NCI-H2107 (cell line): ENCODE measurements at places on chromosomes 16 and 17.

DNA sequence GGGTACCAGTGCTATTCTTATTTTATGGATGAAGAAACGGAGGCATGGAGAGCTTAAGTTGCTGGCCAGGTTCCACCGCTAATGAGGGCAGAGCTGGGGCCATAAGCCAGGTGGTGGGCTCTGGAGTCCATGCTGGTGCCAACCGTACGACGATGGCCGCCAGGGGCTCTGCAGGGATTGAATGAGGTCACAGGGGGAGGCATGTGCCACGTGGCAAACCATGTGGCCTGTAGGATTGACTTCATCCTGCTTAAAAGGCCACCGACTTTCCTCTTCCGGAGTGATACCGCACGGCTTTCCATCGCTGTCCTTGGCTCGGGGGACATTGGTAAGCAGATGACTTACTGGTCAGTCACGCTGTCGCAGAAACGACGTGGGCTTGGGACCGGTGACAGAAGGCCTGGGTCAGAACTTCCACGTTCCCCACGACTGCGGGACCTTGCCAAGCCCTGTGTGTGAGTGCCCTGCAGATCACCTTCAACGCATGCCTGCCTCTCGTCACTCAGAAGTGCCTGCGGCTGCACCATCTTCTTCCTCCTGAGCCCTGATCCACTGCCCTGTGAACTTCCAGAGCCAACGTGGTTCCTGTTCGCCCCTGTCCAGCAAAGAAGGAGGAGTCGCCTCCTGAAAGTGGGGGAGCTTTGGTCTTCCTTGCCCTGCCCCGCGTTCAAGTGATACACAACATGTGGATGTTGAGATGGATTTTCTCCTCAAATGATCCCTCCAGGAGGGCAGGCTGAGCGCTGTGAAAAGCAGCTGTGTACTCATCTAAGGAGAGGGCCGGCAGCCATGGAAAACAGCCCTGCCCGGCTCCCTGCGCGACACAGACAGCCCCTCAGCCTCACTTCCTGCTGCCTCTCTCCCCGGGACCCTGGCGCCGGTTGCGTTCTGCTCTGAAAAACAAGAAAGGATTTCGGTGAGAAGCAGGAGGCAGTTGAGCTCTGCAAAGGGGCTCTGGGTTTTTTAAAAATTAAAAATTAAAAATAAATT lies 176.7 kb downstream of the C16orf95 start:
- DNase-seq = no peak

DNA sequence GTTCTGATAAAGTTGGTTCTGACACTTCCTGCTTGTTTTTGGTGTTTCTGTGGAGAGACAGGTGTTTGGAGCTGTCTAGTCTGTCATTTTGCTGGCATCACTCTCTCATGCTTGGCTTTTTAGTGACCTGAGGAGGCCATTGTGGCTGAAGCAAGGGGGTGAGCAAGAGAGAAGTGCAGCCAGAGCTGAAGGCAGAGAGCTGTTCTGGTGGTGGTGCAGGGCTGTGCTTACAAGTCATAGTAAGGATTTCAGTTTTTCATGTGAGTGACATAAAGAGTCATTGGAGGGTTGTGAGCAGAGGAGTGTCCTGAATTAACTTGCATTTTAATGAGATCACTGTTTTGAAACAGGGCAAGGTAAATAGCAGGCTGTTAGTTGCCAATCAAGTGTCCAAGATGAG lies 97.5 kb downstream of the CHD9 start:
- DNase-seq = no peak

DNA sequence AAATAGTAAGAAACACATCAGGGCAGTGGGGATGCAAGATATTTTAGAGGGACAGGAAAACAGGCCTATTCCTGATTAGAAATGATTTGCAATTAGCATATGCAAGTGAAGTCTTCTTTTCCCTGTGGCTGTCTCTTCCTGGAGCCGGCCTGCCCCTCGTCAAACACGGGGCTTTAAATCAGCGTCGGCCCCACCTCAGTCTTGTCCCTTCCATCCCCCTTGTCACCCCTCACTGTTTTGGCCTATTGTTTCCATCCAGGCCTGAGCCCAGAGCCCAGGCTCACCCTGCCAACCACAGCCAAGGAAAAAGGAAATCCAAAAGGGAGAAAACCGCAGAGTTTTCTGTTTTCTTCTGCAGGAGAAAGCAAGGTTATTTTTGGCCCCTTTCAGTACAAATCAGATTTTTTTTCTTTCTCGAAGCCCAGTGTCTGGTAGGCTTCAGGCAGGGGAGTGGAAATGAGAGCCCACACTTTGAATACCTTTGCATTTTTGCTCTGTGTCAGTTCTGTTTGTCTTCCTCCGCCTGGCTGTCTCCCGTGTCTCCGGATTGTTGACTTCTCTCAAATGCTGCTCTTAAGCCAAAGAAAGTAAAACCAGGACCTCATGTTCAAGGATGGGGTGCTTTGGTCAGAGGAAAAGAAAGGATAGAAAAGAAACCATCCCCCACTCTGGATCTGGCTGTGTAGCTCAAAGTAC lies 399.9 kb upstream of the CDH11 start:
- no peak for DNase-seq

- no peak for DNase-seq
These were observed 17.2 kb downstream of the CHCT1 start for GRCh38 chr17:60439501-60439900.

DNA sequence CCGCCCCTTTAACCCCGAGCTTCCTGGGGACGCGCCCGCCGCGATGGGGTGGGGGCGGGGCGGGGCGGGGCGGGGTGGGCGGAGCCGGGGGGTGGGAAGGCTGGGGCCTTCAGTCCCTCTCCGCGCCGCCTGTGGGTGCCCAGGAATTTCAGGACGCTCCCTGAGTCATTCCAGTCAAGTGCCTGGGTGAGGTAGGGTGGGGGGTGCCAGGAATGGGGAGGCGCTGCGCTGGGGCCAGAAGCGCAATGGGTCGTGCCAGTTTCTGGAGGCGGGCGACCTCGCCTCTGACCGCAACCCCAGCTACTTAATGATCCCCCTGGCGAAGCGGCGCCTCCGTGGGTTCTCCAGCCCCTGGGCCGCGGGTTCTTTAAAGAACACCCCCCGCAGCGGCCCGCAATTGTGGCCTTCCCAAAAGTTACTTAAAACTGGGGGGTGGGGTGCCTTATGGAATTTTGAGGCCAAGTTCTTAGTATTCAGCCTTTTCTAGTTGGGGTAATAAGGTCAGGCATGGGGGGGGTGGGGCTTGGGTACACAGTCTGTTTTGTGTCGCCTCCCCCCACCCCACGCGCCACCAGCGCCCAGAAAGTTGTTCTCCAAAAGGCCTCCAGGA lies 826 bp upstream of the GSE1 start:
- peak; percentile 68 for DNase-seq

DNA sequence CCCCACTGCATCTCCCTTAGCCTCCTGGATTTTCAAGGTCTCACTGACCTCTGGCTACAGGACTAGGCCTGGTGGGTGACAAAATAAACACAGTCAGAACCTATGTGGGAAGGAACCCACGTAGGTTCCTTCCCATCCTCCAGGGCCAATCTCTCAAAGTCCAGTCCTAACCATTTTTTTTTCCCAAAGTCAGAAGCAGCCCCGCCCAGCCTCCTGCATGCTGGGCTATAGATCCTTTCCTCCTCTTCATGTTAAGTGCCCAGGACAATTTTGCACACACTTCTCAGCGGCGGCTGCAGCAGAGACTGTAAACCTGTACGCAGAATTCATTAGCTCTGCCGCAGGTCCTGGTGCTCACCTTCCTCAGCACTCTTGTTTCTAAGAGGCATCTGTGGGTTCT lies 285.8 kb downstream of the NPIPA8 start:
- DNase-seq = no peak

- no peak for DNase-seq
These were observed 4.6 kb upstream of the EMP2 start for GRCh38 chr16:10584981-10585438.

DNA sequence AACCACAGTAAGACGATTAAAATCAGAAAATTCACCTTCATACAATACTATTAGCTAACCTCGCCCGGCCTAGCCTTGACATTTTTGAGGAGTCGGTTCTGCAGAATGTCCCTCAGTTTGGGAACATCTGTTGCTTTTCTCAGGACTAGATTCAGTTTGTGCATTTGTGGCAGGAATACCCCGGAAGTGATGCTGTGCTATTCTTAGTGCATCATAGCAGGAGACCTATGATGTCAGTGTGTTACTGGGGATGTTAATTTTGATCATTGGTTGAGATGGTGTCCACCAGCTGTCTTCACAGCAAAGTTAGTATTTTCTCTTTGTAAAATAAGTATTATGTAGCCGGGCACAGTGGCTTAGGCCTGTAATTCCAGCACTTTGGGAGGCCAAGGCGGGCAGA lies 21.5 kb upstream of the HELZ start:
- DNase-seq = no peak

GRCh38 chr17:57985675-57985974 lies 2.4 kb downstream of the VEZF1 start:
- no peak for DNase-seq

GRCh38 chr16:54174201-54174600 lies 112.4 kb downstream of the IRX3 start:
- DNase-seq = no peak

GRCh38 chr16:7839568-7839967 lies 506.9 kb downstream of the RBFOX1 start:
- no peak for DNase-seq

GRCh38 chr17:28381141-28381825 lies 9.8 kb downstream of the SARM1 start:
- DNase-seq = no peak

DNA sequence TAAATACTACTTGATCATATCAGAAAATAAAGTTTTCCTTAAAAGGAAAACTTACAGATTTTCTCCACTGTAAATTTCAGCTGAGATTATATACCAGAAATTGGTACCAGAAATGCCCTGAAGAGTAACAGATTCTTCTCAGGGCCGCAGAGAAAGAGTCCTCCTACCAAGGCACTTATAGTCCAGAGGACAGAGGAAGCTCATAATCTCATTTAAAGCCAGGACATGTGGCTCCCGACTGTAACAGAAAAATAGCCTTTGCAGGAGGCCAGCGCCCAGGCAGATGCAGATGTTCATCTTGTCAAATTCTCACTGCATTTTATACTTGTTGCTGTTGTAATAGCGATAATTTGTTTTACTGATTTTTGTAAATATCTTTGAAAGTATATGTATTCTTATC lies 43.7 kb downstream of the TNRC6C start:
- DNase-seq = no peak

GRCh38 chr17:34784526-34784925 lies 176.7 kb downstream of the CCT6B start:
- DNase-seq = no peak

DNA sequence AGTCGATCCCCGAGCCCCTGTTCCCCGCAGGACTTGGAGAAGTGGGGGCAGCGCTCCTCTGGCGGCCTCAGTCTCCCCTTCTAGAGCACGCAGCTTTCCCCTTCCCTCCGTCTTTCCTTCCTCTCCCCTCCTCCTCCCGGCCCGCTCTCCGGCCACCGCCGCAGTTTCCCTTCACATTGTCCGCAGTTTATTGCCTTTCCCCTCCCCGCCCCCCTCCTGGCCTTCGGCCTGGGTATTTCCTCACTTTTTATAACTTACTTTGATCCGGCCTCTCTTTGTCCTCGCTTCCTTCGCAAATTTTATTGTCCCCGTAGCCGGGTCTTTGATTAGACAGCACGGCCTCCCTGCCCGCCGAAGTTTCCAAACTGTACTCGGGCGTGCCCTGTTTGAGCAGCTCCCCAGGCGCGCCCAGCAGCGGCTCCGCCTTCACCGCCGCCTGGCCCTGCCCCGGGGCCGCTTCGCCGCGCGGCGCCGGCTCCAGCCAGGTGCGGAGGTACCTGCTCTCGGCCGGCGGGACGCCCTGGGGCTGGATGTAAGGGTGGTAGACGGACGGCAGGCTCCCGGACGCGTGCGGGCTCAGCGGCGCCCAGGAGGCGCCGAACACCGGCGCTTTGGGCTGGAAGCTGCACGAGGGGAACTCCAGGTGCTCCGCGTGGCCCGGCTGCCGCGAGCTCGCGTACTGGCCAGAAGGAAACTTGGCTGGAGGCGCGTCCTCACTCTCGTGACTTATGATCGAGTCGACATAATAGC lies 488 bp downstream of the HOXB9 start:
- DNase-seq = no peak

DNA sequence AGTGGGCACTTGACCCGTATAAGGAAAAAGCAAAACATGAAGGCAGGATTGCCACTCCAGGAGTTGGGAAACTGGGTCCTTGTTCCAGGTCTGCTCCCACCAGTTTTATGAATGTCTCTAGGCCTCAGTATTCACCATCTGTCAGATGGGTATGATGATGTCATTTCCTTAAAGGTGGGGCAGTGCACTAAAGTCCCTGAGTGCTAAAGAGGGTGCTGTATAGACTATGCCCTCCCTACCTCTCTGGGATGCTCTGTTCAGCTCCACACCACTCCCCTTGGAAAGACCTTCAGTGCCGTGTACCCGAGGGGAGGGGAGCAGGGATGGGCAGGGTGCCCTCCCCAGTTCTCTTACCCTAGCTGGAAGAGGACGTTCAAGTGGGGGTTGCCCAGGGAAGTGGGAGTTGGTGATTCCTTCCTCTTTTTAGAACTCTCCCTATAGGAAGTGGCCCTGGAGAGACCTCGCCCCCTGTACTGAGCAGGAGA lies 2.2 kb downstream of the LASP1 start:
- no peak for DNase-seq

GRCh38 chr17:81426393-81427172 lies 31.3 kb downstream of the BAHCC1 start:
- DNase-seq = no peak

DNA sequence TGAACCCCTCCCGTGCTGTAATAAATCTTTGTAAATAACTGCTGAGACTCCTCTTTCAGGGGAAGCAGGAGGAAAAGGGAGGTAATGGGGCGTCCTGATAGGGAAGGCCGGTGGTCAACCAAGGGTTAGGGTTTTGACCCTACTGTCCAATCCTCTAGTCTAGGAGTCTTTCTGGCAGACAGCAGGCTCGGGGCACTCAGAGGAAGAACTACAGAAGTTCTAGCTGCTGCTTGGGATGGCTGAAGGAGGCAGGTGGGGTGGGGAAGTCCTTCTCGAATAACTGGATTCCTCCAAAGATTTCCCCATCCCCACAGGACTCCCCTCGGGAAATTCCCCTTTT lies 387 bp upstream of the STARD3 start:
- no peak for DNase-seq

- no peak for DNase-seq
These were observed 166.2 kb downstream of the XYLT1 start for GRCh38 chr16:17304491-17305119.

GRCh38 chr17:67211742-67212141 lies 33.3 kb downstream of the HELZ start:
- DNase-seq = no peak
